ENCODE measurements at places on chromosomes 13 and 19. TPM values are rescaled to one million over a fixed set of nuclear protein-coding genes. Genes with fewer than 3 reads are reported as not detected.

DNA sequence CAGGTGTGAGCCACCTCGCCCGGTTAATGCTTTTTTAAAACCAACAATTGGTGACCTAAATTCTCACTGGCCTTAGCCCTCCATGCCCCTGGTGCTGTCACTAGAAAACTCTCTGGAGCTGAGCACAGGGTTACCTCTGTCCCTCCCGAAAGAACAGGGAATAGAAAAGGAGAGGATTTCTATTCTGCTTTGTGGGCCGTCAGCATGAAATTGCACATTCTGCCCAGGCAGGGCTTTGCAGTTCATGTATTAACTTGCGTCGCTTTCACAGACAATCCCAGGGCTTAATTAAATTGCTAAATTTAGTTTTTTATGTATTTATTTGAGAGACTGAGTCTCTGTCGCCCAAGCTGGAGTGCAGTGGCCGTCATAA, 583 bp upstream of the ZNF480 start:
- H3K4me3 ChIP-seq: peak overlapping the region; percentile 91
- H3K36me3 ChIP-seq: peaks cover 73% of the 10 kb centered on the region
- H3K27ac ChIP-seq: peak overlapping the region; percentile 67
- H3K4me1 ChIP-seq: peaks cover 18% of the 10 kb centered on the region
- DNase-seq: no peak

DNA sequence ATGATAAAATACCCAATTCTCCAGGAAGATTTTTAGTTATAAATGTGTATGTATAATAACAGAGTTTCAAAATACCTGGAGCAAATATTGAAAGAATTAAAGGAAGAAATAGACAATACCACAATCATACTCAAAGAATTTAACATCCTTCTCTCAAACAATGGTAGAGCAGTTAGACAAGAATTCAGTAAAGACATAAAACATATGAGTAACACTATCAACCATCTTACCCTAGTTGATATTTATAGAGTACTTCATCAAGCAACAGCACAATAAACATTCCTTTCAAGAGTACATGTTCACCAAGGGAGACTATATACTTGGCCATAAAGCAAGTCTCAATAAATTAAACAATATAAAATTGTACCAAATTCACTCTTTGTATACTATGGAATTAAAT, 108.4 kb downstream of the DLEU7 start:
- H3K4me3 ChIP-seq: no peak overlapping the region
- no peak for DNase-seq
- H3K27me3 ChIP-seq: no peaks in the 10 kb centered on the region

MYO16 gene
- total RNA-seq: not detected

GRCh38 chr19:29683009-29683408, 17.7 kb downstream of the PLEKHF1 start:
- peaks cover 15% of the 10 kb centered on the region for H3K36me3 ChIP-seq
- DNase-seq: no peak
- no peak overlapping the region for H3K4me3 ChIP-seq
- no peak overlapping the region for H3K27ac ChIP-seq
- peaks cover 57% of the 10 kb centered on the region for H3K4me1 ChIP-seq

DNA sequence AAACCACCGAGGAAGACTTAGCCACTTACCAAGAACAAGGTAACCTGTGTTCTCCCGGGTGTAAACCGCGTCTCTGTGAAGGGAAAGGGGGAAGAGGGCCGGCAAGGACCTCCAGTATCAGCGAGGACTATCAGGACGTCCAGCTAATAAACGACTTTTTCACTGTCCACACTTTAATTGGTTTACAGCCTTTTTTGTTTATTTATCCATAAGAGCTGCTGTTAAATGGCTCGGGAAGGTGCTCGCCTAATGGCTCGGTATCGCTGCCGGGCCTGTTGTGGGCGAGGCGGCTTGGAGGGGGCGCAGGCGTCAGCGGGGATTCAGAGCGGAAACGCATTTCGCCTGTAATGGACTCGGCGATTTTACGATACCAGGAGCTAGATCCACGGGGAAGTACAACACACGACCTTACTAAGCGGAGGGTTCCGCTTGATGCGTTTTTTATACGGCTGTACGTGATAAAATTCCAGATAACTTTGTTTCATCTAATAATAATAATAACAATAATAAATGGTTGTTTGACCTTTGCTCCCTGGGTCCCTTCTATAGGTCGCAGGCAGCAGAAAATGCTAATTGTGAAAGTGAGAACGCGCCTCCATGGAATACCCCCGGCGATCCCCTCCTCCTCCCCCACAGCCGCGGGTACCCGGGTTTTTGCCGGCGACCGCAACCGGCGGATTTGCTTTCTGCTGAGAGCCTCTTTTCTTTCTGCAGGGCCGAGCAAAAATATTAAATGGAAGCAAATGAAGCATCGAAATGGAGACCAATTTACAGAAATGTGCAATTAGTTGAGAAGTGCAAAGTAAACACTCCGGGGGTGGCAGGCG, 2.5 kb upstream of the PDX1 start:
- H3K27ac ChIP-seq: no peak overlapping the region
- DNase-seq: no peak
- no peak overlapping the region for H3K4me3 ChIP-seq
- peaks cover 2% of the 10 kb centered on the region for H3K36me3 ChIP-seq
- peaks cover 11% of the 10 kb centered on the region for H3K4me1 ChIP-seq

MUC16 gene
- under 0.01 TPM for total RNA-seq

GRCh38 chr13:97502181-97502580, 68.2 kb downstream of the RAP2A start:
- H3K36me3 ChIP-seq: no peaks in the 10 kb centered on the region
- DNase-seq: no peak
- no peak overlapping the region for H3K27ac ChIP-seq
- H3K4me1 ChIP-seq: no peaks in the 10 kb centered on the region
- H3K27me3 ChIP-seq: peaks cover 18% of the 10 kb centered on the region

ZNF430 gene
- 24.0 TPM for total RNA-seq

- H3K27ac ChIP-seq: no peak overlapping the region
- no peaks in the 10 kb centered on the region for H3K4me1 ChIP-seq
Measured at GRCh38 chr19:15702534-15702930, 25.3 kb upstream of the OR10H2 start.

DNA sequence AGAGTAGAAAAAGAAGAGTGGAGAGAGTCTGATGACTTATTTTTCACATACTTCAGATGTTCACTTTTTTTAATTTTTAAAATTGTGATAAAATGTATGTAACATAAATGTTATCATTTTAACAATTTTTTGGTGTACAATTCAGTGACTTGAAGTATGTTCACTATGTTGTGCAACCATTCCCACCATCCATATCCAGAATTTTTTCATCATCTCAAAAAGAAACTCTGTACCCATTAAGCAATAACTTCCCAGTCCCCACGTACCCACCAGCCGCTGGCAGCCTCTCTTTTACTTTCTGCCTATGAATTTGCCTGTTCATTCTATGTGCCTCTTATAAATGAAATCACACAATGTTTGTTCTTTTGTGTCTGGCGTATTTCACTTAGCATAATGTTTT, 43.3 kb downstream of the SKA3 start:
- no peak overlapping the region for H3K27ac ChIP-seq
- H3K27me3 ChIP-seq: peaks cover 22% of the 10 kb centered on the region
- H3K4me1 ChIP-seq: no peaks in the 10 kb centered on the region
- no peaks in the 10 kb centered on the region for H3K36me3 ChIP-seq
- no peak overlapping the region for H3K4me3 ChIP-seq

DNA sequence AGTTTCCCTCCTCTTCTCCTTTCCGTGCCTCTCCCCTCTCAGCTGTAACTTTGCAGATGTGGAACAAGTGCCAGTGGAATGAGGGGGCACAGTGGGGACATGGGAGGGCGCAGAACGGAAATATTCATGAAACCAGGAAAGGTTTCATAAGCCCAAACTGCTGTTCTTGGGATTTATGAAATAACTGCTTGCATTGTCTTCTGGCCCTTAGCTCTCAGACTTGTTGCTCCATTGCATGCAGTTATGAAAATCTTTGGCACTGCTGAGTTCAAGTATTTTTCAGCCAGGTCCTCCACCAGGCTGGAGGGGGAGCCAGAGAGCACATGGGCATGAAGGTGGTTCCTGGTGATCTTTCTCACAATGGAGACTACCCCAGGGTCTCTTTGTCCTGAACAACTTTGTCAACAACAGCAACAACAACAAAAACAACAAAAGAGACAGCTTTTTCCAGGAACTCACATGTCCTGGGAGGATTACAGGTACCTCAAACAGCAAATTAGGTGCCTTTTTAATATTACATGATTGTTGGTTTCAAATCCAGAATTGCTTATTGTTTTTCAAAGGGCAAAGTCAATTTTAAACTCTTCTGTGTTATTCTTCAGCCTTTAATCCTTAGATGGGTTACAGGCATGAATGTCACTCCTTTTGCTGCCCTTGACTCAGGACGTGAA, 1.5 kb downstream of the RGCC start:
- H3K4me1 ChIP-seq: peaks cover 54% of the 10 kb centered on the region
- H3K27me3 ChIP-seq: peaks cover 20% of the 10 kb centered on the region
- H3K27ac ChIP-seq: peak overlapping the region; percentile 82
- H3K4me3 ChIP-seq: peak overlapping the region; percentile 86

DNA sequence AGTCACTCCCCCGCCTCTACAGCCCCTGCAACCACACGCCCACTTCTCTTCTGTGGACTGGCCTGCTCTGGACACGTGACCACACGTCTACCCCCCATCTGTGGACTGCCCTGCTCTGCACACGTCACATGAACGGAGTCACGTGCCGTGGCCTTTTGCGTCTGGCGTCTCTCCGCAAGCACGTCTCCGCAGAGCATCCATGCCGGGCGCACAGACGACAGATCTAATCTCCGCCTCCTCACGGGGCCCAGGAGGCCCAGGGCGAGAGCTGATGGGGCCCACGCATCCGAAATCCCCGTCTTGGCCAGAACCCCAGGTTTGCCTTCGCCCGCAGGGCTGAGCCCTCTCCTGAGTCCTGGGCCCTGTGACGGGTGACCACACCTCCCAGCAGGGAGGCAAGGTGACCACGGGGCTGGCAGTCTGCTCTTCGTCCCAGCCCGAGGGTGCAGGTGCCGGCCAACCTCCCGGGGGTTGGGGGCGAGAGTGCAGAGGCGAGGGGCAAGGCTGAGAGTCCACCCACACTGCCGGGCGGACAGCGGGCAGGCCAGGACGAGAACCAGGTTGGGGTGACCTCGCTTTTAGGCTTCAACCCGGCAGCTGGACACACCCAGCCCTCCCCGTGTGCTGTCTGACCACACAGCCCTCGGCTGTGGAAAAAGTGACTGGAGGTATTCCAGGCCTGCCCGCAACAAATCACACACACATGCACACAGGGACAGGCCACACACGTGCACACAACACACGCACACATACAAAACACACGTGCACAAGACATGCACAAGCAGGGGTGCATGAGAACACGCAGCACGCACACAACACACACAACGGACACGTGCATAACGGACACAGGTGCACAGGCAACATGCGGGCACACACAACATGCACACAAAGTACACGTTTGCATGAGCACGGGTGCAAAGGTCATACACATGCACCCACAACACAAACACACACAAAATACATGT, 3.9 kb downstream of the SBNO2 start:
- no peaks in the 10 kb centered on the region for H3K27me3 ChIP-seq
- H3K4me3 ChIP-seq: peak overlapping the region; percentile 36
- H3K36me3 ChIP-seq: peaks cover 19% of the 10 kb centered on the region

DNA sequence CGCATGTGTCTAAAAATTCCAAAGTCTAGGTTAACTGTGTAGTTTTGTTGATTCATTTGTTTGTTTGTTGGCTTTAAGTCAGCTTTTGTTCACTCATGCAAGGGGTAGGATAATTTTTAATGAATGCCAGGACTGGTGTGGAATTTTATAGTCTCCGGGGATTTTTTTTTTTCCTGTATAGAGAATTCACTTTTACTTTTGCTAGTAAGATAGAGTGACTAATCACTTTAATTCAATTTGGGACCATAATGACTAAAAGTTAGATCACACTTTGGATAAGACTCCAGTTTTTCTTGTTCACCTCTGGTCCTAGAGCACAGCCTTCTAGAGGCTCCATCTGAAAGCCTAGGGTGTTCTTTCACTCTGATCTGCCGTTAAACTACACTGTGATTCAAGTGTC, 1690.0 kb downstream of the PCDH9 start:
- no peak for DNase-seq
- no peaks in the 10 kb centered on the region for H3K27me3 ChIP-seq
- H3K27ac ChIP-seq: no peak overlapping the region
- H3K36me3 ChIP-seq: no peaks in the 10 kb centered on the region
- no peak overlapping the region for H3K4me3 ChIP-seq

TRPM4 gene
- not detected for total RNA-seq

MEIOSIN gene
- not detected for total RNA-seq

- H3K27ac ChIP-seq: no peak overlapping the region
- no peak for DNase-seq
- peaks cover 11% of the 10 kb centered on the region for H3K4me1 ChIP-seq
- no peaks in the 10 kb centered on the region for H3K36me3 ChIP-seq
- no peak overlapping the region for H3K4me3 ChIP-seq
Measured at GRCh38 chr19:46571495-46571894, 29.6 kb upstream of the CALM3 start.

FGF14 gene
- not detected for total RNA-seq

GRCh38 chr13:69796256-69796655, 311.4 kb upstream of the ATXN8OS start:
- no peak overlapping the region for H3K4me3 ChIP-seq
- H3K27ac ChIP-seq: no peak overlapping the region
- DNase-seq: no peak
- no peaks in the 10 kb centered on the region for H3K4me1 ChIP-seq

- peaks cover 34% of the 10 kb centered on the region for H3K36me3 ChIP-seq
- no peaks in the 10 kb centered on the region for H3K27me3 ChIP-seq
- peak; percentile 39 for DNase-seq
- peaks cover 48% of the 10 kb centered on the region for H3K4me1 ChIP-seq
- H3K4me3 ChIP-seq: peak overlapping the region; percentile 89
Measured at GRCh38 chr19:39969681-39970424, 1.1 kb upstream of the PSMC4 start.

DNA sequence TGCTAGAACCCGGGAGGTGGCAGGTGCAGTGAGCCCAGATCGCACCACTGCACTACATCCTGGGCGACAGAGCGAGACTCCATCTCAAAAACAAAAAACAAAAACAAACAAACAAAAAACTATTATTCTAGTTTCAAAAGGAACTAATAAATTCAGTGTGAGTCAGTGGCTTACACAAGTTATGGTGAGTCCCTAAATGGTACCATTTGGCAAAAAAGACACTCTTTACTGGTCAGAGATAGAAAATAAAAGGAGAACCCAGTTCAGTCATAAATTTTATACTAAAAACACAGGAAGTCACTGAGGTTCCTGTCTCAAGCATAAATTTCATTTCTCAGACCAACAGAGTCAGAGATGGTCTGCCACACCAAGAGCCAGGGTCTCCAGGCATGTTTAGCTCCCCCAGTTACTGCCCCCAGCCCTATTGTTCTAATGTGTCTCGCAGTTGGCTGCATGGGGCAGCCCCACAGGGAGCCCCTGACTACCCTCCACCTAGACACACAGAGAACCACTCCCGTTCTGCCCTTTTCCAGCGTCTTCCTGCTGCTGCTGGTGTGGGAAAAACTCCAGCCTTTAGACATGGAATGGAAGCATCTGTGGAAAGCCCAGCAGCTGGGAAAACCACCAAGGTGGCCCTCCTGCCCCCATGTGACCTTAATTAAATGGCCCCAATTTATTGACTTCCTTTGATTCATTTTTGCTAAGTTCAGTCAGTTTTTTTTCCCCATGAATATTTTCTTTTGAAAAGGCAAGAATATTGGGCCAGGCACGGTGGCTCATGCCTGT, 12.2 kb downstream of the THSD1 start:
- no peaks in the 10 kb centered on the region for H3K4me1 ChIP-seq
- no peak for DNase-seq
- H3K4me3 ChIP-seq: no peak overlapping the region
- no peaks in the 10 kb centered on the region for H3K36me3 ChIP-seq
- peaks cover 7% of the 10 kb centered on the region for H3K27me3 ChIP-seq
- no peak overlapping the region for H3K27ac ChIP-seq

- H3K27ac ChIP-seq: no peak overlapping the region
- DNase-seq: no peak
- no peak overlapping the region for H3K4me3 ChIP-seq
Measured at GRCh38 chr19:37361994-37362393, 8.9 kb upstream of the ZNF527 start.

RXFP2 gene
- total RNA-seq: not detected

ZNF649 gene
- total RNA-seq: 9.6 TPM
